ENCODE measurements at places on chromosomes 5 and 9.

- DNase-seq = no peak
Observed at GRCh38 chr9:121395558-121395957, 25.5 kb upstream of the STOM start.

GRCh38 chr9:107638521-107639310 is 149.1 kb upstream of the KLF4 start:
- DNase-seq = peak; percentile 72

GRCh38 chr5:1460054-1460682 is 14.9 kb upstream of the SLC6A3 start:
- no peak for DNase-seq

- peak; percentile 14 for DNase-seq
Observed at GRCh38 chr5:78320401-78320800, 25.9 kb upstream of the AP3B1 start.

DNA sequence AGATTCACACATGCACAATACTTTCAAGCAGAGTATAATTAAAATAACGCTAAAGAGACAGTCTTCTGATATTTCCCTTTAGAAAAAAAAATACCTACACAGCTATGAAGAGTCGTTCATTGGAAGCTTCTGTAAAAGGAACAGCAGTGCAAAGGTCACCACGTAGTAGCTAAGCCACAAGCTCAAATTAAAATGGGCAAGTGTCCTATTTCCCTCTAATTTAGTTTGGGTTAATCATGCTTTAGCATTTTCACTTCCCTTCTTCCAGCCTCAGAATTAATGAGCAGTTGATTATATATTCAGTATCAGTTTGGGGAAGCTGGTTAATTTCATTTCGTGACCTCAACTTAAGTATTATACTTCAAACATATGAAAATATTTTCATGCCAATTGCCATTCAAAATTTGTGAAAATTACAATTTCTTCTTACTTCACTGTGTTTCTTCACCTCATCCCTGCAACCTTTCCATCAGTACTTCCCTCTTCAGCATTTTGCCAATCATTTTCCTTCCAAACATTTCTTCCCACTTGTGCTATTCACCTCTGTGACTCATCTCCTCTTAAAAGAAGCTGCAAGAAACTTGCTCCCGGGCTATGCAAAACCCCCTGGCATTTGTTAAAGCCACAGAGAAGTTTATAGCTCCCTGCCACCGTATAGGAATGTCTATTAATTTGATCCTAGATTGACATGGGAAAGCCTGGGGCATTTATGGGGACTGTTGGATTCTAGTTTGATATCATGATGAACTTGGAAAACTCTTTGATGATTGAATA is 83.0 kb downstream of the DMRTA1 start:
- DNase-seq = no peak

Data from stromal cell of bone marrow (primary cell).